M059J (cell line): ENCODE measurements at places on chromosomes 1 and 21.

DNA sequence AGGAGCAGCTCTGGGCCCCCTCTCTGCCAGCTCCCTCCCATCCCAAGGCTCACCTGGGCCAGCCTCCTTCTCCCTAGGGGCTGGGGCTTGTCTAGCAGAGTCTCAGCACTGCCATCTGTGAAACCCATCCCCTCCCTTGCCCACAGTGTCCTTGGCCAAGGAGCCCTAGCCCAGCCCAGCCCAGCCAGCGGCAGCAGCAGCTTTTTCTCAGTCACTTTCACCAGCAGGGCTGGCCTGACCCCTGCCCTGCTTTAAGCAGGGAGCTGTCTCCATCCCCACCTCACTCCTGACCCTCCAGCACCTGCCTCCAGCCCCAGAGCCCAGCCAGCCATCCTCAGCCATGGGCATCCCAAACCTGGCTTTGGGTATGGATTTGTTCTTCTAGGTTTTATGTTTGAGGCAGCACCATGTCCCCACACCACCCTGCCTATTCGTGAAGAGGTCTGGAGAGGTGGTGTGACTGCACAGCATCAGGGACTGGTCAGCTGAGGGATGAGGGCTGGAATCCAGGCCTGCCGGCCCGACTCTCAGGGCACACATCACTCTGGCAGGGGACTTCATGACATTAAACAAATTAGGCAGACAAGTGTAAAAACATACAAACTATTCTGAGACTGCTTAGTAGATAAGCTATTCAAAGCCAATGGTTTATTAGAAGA, 36.1 kb upstream of the ABCG1 start:
- no peak for DNase-seq

DNA sequence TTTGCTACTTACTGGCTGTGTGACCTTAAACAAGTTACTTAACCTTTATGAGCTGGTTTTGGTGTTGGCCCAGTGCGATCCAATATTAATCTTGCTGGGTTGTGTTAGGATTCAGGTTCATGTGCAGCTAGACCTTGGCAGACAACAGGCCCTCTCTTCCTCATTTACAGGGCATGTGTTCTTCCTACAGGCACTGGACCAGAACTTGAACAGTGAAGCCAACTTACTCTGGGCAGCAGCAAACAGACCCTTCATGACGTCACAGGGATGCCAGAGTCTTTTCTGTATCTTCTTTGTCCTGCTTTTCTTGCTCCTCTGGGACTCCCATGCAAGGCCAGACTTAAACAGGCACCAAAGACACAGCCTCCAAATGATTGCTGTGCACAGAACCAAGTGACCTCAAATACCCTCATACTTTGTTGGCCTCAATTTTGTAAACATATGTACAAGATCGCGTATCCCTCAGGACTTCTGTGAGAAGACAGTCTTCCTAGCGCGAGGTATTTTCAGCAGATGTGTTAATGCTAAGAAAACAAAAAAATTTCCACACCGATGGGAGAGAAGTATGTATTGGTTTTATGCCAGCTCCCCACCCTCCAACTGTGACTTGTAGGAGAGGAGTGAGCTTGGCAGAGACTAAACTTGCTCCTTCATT, 73.7 kb downstream of the URB2 start:
- DNase-seq, result peak; percentile 22

DNA sequence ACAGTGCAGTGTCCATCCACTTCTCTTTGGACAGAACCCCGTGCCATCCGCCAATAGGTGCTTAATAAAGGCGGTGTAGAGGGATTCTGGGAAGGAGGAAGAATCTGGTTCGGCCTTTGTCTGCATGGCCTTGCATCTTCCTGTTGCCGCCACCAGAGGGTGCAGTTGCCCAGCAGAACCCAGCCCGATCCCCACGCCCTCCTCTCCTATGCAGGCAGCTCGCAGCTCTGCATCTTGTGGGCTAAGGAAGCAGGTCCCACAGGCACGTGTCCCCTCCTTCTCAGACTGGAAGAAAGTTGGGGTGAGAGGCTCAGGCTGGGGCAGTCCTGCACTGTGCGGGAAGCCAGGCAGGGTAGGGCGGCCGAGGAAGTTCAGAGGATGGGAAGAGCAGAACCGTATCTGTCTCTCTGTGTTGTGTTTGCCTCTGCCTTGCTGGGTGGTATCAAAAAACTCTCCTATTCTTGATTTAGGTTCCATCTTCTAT, 20.8 kb downstream of the NAV1 start:
- peak; percentile 75 for DNase-seq

GRCh38 chr1:157439302-157439954, 112.9 kb downstream of the FCRL5 start:
- DNase-seq, result no peak

DNA sequence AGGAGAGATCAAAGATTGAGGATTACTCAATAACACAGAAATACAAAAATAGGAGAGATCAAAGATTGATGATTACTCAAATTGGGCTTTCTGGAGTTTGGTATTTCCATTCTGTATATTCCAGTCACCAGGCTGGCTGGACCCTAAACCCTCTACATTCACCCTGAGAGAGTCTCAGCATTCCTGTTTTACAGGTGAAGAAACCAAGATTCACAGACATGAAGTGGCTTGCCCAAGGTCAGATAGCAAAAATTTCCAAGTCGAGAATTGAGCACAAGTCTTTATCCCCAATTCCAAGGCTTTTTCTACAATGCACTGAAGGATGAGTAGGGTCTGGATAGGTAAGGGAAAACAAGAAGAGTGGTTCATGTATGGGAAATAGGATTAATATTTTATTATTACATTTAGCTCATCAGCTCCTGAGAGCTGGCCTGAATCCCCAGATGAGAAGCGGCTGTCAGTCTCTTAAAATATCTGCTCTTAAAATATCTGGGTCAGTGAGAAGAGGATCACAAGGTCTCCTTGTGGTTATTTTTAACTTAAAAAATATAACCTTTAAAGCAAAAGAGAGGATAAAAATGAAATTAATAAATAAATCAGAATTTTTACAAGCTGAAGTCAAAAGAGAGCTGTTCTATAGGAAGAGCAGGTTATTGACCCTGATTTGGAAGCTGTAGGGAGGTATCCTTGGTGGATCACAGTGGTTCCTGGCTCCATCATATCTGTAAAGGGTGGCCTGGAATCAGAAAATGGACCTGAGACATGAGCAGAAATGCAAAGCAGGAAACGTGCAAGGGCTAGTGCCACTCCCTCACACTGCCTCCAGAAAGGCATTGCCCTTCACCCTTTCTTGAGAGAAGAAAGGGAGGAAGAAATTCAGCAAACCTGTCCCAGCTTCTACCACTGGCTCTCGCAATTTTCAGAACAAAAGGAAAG, 29.1 kb upstream of the SEC16B start:
- DNase-seq, result no peak

- DNase-seq, result peak; percentile 27
Measured at GRCh38 chr1:208668991-208669390, 424.8 kb upstream of the PLXNA2 start.

DNA sequence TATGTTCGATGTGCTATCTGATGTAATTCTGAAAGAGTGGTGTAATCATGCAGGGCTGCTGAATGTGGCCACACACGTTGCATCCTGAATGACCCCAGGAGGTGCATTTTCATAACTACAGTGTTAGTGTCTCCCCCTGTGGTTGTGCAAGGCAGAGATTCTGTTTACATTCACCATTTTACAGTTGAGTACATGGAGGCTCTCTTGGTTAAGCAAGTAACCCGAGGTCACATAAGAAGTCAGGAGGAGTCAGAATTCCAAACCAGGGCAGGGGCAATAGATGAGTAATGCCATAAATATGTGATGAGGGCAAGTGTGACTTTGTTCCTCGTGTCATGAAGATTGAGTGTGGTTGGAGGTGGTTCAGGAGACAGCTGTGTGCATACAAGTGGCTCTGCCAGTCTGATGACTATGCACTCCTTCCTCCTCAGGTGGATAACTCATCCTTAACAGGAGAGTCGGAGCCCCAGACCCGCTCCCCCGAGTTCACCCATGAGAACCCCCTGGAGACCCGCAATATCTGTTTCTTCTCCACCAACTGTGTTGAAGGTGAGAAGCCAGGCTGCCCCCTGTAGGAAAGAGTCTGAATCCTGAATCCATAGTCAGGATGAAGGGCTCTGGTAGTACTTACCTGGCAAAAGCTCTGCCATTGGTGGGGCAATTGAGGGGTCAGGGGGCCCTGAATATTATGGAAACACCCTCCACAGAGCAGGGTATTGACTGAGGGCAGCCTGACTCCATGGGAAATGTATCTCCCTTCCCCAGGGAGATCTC, 9.3 kb downstream of the ATP1A2 start:
- peak; percentile 98 for DNase-seq

DNA sequence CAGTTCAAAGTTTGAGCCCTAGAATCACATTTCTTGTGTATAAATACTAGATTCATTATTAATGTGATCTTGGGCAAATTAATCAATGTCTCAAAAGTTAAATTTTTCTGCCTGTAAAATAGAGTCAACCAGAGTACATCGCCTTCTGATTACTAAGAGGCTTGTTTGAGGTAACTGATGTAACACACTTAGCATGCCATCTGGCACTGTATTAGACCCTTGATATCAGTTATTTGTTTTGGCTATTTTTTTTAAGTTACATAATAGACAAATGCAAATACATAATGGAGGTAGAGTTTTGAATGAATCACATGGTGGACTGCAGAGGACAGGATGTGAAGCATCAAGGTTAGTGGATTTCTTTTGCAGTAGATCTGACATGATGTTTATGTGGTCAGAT, 298.4 kb downstream of the ADGRL2 start:
- no peak for DNase-seq

- peak; percentile 40 for DNase-seq
Measured at GRCh38 chr1:176691251-176692228, 228.6 kb downstream of the PAPPA2 start.

DNA sequence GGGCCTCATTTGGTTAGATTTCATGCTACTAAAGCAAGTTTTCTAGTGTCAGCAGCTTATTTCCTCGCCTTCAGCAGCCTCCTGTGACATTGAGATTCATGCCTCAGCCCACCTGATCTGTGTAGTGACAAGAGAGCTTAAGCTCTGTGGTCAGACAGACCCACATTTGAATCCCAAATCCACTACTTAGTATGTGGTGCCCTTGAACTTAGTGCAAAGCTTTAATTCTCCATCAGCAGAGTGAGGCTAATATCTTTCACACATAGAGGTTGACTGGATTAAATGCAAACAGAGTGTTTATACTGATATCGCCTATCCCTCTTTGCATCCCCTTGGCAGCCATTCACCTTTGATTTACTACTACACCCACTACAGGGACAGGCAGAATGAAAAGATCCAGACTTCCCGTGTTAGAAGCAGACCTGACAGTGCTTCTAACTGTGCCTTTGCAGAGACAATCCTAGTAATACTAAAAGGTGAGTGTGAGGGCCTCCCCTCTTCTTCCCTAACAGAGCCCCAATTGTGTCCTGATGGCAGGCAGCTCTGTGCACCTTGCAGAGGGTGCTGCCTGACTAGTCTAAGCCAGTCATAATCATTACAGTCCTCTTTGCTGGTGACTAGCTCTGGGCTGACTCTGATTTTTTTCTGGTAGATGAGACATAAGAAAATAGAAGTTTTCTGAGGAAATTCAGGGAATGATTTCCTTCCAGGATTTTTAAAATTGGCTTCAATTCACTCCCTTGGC, 264.0 kb downstream of the CTH start:
- no peak for DNase-seq

DNA sequence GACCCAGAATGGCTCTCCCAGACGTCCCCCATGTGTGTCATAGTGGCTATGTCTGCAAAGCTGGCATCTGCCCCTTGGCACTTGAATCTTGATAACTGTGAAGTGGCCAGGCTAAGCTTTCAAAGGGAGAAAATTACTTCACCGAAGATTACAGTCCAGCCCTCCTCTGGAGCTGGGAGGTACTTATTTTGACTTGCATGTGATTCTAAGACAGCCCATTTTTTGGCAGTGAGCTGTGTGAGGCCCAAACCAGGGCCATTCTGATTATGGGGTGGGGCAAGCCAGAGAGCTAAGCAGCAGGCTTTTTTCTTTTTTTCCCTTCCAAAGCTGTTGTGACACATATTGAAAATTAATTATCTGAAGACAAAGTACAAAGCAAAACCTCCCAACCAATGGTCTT, 42.1 kb upstream of the C8B start:
- no peak for DNase-seq

- DNase-seq, result peak; percentile 34
Measured at GRCh38 chr1:44417351-44418021, 12.4 kb downstream of the RNF220 start.

DNA sequence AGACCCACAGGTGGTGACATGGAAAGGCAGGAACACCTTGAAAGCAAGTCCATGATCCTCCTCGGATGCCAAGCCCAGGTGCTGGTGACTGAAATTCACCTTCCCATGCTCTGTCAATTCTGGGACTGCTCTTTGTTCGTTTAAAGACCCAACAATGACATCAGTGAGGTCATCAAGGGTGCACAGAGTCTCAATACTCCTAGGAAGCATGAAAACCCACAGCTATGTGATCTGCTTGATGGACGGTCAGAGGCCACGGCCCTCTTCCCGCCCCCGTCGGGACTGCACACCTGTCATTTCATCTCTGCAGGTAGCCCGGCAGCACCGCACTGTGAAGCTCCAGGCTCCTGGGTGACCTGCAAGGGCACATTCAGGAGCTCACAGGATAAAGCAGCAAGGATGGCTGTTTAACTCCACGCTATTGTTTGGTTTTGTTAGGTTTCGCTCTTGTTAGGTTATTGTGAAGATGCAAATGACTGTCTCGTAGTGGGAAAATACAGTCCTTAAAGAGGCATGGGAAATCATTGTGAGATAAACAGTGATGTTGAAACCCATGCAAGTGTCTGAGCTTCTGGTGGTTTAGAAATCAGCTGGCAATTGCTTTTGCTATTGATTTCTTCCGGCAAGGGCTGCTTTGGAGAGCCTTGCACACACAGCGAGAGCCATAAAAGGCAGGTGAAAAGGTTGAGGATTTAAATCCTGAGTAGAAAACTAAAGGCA, 124.8 kb upstream of the AJAP1 start:
- DNase-seq, result no peak

DNA sequence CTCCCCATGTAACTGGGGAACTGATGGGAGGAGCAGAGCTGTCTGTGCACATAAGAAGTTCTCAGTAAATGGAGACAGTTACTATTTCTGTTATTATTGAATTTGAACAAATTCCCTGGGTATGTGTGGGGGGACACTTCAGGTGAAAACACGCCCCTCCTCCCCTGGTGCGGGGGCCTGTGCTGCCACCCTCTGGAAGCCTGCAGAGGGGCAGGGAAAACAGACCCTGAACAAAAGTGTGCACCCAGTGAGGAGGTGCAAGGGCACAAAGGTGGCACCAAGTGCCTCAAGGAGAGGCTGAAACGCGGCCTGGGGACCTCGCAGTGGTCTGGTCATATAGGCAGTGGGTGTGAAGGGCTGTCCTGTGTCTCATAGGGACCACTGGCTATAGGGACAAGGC, 18.2 kb upstream of the NADK start:
- no peak for DNase-seq
